ENCODE measurements at places on chromosomes 1 and 21. TPM values are rescaled to one million over a fixed set of nuclear protein-coding genes. Genes with fewer than 3 reads are reported as not detected.

GRCh38 chr1:51296383-51297357 lies 33.7 kb downstream of the TTC39A start:
- peak; percentile 73 for DNase-seq

DNA sequence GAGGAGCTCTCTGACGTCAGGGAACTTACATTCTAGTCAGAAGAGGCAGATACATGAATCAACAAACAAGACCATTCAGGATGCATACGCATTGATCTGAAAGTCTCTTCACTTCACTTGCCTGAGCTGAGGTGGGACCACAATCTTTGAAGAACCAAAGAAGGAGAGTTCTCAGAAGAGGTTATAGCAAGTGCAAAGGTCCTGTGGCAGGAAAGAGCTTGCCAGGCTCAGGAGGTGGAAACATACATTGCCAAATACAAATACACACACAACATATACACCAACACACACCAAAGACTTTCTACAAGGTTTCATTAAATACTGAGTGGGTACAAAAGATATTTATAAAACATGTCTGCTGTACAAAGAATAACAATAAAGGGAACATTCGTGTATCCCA lies 86.8 kb upstream of the GJB5 start:
- no peak for DNase-seq

Gene CHRM3
- total RNA-seq: 11.8 TPM

Gene SMCP
- total RNA-seq: not detected

DNA sequence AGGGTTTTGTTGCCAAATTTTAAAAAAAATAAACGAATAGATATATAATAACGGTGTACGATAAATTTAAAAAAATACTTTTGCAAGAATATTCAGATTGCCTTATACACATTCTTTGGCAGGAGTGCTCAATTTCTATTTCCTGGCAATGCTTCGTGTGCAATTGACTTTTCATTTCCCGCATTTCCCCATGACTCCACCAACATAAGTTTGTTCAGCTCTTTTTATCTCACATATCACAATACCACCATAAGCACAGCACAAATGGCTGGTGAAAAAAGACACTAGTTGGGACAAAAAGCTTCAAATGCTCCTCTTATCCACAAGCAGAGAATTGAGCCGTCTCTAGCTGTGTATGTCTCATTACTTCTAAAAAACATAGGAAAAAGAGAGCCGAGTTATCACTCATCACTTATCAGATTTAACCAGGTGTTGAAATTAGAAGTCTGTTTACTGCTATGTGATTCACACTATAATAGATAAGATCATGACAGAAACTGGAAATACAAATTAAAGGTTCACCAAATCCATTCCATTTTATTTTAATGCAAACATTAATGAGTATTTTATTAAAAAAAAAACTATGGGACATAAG lies 28.9 kb upstream of the RGS1 start:
- DNase-seq: no peak

Gene SYCP1
- total RNA-seq: 0.35 TPM
